Activated T-helper 1 cell treated with anti-CD3 and anti-CD28 coated beads, Interleukin-12 subunit alpha, Interleukin-12 subunit beta, Interleukin-2, Interleukin-4 antibody, amounts not matched to agents 30 ng/mL and 10 ng/mL and 1 ng/mL, durations not matched to agents 14 hours and 24 hours and 36 hours (primary cell): ENCODE measurements at places on chromosomes 2 and 18.

- no peak for DNase-seq
These were observed 207.1 kb downstream of the ACKR3 start for GRCh38 chr2:236776695-236777251.

DNA sequence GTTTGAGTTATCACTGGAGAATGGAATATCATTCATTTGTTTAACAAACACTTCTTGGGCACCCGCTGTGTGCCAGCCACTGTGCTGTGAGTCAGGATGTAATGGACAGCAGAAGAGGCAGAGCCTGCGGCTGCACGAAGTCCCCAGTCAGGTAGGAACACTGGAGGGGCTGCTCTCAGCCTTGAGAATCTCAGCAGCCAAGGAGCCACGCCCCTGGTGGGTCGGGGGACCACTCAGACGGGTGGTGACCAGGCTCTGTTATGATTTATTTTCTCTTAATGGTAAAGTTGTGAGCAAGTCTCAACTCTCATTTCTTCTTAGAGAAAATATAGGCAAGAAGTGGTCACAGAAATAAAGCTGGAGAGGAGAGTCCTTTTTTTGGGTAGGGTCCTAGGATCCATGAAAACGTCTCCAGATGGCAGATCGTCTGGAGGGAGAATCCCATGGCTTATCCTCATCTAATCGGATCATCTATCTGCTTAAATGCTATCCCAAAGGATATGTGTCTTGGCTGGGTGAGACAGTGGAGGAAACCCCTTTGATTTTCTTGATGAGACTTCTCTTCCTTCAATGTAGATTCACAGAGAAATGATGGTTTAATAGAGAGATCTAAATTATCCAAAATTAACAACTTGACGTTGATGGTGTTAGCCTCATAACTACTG is 129.1 kb upstream of the LGALSL start:
- no peak for DNase-seq

DNA sequence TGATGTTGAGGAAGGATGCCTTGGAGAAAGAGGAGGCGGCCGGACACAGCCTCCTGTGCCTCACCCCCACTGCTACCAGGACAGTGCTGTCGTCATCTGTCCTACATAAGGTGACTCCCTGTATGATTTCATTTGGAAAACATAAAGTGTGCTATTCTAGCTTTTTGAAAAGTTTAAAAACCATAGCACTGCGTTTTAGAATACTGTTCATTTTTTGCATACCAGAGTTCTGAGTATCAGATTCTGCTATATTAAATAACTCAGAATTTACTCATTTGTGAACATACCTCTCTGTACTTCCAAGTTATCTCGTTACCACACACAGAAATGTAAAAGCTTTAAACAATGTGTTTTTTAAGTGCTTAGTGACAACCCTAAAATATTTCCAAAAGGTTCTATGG is 302.9 kb downstream of the LRRTM1 start:
- DNase-seq = no peak

- DNase-seq = no peak
These were observed 22.0 kb downstream of the RBM43 start for GRCh38 chr2:151239624-151240023.

GRCh38 chr18:76414936-76415621 is 80.0 kb downstream of the ZNF516 start:
- DNase-seq = no peak

- DNase-seq = no peak
These were observed 236.8 kb downstream of the GRB14 start for GRCh38 chr2:164384434-164384833.
